ENCODE measurements at places on chromosomes 2 and 18. TPM values are rescaled to one million over a fixed set of nuclear protein-coding genes. Genes with fewer than 3 reads are reported as not detected.

The IMMT gene
- 64.7 TPM for total RNA-seq

The FAM237A gene
- not detected for total RNA-seq

The ESPNL gene
- 0.25 TPM for total RNA-seq

The RGPD4 gene
- not detected for total RNA-seq

The PSMD14 gene
- total RNA-seq, result 35.8 TPM

The EHBP1 gene
- 60.9 TPM for total RNA-seq

The SP9 gene
- total RNA-seq, result not detected

The ZSWIM2 gene
- not detected for total RNA-seq

The CHRNG gene
- not detected for total RNA-seq

The KIAA2012 gene
- total RNA-seq, result 0.06 TPM

The THAP4 gene
- total RNA-seq, result 50.7 TPM

The ACOXL gene
- 0.12 TPM for total RNA-seq
